ENCODE measurements at places on chromosomes 12 and 14.

DNA sequence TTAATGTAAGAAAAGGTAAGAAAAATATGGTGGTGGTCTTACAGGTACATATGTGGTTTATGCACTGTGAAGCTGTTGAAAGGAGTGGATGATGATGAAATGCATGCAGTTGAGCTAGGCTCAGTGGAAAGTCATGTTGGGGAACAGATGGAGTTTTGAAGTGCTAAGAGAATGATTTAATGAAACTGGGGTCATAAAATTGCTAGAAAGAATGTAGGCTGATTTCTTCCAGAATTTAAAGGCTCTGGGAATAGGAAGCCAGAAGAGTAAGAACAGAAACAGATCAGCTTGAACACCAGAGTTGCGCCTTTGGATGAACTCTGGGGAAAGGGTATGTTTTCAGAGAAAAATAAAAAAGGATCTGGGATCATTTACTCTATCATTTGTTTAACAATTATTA is 146.5 kb downstream of the MON2 start:
- DNase-seq, result no peak

- no peak for DNase-seq
Observed at GRCh38 chr12:77213319-77213718, 147.9 kb upstream of the E2F7 start.

DNA sequence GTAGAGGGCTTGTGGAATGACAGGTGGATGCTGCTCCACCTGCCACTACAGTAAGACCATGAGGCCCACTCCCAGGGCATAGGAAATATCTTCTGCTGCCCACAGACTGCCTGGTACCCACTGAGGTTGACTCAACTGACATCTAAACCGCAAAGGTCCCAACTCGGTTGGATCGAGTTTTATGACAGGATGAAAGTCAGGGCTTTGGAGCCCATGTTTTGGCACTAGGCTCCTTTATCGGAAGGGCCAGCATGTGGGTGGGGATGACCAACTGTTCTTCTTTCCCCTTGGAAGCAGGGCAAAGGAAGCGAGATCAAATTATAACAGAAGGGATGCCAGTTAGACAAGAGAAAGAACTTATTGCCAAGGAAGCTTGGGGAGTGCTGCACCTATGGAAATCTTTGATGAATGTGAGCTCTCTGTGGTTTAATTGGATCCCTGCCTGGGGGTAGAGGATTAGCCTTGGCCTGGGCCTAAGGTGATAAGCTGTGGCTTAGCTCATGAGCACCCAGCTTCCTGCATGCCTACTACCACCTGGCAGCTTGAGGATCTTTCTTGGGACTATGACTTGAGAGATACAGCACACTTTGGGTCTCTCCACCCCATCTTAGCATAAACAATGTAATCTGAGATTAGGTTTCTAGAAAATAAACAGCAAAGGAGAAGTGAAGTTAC is 121.8 kb downstream of the KCNA5 start:
- DNase-seq, result no peak

DNA sequence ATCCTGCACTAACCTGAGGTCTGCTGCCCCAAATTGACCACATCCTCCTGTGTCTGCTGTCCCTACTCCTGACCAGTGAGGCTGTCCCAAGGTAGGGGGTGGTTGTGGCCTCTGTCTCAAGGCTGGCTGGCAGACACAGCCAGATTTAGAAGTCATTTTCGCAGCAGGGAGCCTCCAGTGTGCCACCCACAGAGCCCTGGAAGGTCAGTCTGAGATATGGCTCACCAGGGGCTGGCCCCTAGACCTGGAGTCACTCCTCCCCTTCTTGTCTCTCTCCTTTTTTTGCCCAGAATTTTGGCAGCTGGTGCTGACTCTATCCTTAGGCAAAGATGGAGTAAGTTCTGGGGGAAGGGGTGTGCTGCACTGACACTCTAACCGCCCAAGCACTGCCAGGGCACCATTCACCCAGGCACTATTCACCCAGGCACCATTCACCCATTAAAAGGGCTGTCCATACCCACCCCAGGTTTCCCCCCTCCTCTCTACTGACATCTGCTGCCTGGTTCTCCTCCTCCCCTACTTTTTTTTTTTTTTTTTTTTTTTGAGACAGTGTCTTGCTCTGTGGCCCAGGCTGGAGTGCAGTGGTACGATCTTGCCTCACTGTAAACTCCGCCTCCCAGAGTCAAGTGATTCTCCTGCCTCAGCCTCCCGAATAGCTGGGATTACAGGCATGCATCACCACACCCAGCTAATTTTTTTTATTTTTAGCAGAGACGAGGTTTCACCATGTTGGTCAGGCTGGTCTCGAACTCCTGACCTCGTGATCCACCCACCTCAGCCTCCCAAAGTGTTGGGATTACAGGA is 7.7 kb downstream of the DDN start:
- no peak for DNase-seq

DNA sequence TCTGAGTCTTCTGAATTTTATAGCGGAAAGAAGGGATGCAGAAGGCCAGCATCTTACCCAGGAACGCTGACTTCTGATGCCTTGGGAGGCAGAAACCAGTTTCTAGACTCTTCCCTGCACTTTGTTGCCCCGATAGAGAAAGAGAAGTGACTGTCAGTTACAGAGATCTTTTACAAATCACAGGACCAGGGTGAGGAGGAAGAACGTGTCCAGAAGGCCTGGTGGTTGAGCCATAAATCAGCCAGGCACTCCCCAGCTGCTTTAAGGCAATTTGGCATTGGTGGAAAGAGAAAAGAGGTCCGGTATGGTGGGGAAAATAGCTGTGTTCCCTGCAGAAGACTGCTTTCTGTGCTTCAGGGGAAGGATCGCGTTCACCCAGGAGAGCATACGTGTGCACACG is 88.7 kb upstream of the KCNA1 start:
- DNase-seq, result no peak

- no peak for DNase-seq
Observed at GRCh38 chr12:82438356-82438755, 80.0 kb downstream of the METTL25 start.

DNA sequence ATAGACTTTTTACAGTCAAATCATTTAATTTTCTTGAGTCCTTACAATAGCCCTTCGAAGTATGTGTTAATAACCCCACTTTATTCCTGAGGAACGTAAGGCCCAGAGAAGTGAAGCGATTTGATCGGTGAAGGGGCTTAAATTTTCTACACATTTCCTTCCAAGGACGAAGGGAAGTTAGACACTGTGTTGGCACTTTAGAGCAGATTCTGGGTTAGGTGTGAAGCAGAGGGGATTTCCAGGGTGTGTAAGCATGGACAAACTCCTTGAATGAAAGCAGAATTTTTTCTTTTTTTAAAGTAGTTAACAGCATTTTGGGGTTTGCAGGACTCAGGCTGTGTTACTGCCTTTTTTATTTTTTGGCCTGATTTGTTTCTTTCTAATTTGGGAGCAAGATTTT is 38.9 kb downstream of the PRORP start:
- DNase-seq, result no peak

GRCh38 chr12:40827683-40828592 is 135.7 kb downstream of the CNTN1 start:
- no peak for DNase-seq

DNA sequence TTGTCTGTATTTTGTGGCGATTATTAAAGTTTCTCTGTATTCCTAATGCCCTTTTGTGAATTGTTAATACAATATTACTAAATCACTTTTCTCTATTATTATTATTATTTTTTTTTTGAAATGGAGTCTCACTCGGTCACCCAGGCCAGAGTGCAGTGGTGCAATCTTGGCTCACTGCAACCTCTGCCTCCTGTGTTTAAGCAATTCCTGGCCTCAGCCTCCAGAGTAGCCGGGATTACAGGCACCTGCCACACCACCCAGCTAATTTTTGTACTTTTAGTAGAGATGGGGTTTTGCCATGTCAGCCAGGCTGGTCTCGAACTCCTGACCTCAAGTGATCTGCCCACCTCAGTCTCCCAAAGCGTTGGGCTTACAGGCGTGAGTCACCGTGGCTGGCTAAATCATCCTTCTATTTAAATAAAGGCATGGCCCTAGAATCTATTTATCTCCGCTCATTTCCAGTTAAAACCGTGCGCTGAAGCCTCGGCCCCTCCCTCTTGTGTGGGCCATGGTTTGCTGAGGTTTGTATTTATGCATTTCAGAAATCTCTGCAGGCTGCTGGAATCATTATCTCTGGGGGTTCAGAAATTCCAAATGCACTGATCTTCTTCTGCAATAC is 1136.4 kb upstream of the TMEM132C start:
- DNase-seq, result no peak

DNA sequence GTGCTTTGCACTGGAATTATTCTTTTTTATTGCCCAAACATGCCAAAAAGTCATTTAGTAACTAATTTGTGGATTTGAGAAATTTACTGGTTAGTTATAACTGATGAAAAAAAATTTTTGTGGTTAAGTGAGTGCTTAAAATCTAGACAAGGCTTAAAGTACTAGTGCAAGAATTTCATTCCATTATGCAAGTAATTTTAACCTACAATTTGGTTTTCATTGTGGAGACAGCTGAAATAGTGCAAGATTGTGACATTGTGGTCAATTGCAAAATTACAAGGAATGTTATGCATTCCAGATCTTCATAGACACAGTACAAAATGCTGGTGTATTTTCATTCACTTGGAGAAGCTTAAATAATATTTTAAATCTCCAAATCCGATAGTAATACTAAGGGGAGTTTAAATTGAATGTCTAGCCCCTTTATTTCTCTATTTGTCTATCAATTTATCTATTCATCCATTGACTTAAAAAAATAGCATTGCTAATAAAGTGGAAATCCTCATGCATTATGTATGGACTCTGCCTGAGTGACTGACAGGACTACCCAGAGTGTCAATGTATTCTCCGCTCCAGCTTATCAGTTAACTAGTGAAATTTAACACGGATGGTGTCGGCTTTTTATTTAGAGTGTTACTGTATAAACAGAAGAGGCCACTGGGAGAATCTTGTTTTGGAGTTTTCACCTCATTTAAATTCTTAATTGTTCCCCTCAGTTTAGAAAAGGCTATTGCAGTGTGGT is 125.9 kb downstream of the ALX1 start:
- DNase-seq, result no peak

DNA sequence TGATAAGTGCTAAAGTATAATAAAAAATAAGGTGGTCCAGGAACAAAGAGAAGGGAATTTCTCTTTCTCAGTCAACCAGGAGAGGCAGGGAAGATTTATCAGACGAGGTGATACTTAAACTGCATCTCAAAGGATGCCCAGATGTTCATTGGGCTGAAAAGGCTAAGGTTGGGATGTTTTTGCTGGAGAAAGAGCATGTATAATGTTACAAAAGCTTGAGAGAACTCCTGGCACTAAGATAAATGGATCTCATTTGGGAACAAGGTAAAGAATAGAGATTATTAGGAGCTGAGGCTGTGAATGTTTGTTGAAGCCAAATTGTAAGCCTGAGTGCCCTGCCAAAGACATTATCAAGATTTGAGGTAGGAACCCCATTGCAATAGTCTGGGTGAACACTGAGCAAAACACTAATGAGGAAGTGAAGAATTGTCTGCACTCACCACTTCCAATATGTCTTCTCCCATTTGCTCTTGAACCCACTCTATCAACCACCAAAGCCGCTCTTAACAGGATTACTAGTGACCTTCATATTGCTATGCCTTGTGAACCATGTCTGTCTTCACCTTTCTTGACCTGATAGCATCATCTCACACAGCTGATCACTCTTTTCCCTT is 149.0 kb upstream of the ARID2 start:
- DNase-seq, result no peak

DNA sequence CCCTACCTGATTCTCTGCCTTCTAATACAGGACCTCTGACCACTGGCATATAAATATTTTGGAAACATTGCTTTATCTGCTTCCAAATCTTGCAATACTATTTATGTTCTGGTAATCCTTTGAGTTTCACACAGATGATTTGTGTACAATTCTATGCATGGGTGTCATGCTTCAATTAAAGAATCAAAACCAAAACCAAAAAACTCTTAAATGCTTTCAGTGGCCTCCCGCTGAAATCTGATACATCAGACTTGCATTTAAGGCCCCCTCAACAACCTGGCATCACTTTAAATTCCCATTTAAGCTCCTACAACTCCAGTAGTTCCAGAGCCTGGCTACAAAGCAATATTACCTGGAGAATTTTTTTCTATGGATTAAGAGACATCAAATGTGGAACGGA is 221.7 kb upstream of the NAV3 start:
- DNase-seq, result no peak

- no peak for DNase-seq
Observed at GRCh38 chr12:50243507-50243906, 39.8 kb downstream of the LIMA1 start.

DNA sequence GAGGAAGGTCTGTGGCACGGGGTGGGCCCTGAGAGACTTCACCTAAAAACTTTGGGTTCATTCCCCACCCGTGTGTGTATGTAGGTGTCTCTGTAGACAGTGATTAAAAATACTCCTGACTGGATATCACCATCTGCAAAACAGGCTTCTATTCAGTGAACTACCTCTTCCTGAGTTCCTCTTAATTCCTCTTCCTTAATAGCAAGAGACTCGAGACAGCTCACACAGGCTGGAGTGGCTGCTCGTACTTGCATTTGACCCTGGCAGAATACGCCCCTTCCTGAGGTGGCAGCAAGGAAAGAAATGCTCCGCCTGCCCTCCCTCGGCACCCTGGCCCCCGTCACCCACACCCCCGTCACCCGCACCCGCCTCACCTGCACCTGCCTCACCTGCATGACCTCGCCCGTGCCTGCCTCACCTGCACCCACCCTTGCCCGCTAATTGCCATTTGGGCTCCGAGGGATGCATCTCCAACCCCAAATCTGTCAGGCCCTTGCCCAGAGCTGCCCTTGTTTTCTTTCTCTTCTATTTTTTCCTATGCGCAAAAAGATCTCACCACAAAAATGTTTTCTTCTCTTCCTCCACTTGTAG is 90.0 kb downstream of the FBXL14 start:
- DNase-seq, result no peak

DNA sequence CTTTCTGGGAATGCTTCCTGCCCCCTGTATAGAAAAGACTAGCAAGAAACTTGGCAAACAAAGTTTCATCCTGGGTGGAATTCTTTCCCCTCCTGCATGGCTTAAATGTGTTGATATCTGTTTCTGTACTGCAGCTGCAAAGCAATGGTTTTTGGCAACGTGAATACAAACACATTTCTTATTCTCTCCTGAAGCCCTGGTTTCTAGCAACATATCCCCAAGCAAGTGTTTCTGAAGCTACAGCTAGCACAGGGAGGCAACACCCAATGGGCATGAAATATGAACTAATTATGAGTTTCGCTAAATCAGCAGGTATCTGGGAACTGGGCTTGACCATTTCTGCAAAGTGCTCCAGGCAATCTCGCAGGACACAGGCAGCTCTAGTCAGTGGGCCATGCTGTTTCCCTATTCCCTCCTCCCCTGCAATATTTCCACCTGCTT is 392.3 kb upstream of the TMPO start:
- no peak for DNase-seq

DNA sequence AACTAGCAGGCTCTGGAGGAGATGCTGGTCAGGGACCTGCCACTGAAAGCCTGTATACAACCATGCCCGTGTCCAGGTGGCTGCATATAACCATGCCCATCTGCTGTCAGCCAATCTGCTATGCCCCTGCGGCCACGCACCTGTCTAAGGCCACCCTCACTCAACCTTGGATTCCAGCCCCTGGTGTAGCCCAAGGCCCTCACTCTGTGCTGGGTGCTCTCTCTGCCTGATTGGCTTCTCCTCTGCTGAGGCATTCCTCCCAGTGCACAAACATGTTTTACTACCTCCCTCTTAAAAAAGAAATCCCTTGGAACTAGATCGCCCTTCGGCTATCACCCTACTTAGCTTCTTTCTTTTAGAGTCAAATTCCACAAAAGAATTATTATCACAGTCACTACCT is 45.5 kb downstream of the ZFP36L1 start:
- no peak for DNase-seq
